Eye (tissue), 1 donor: ENCODE measurements at places on chromosomes 7 and 10.

GRCh38 chr7:106597751-106598546 lies 63.0 kb downstream of the CCDC71L start:
- no peak for DNase-seq

GRCh38 chr7:109939207-109939606 lies 1151.7 kb upstream of the LRRN3 start:
- DNase-seq: no peak

DNA sequence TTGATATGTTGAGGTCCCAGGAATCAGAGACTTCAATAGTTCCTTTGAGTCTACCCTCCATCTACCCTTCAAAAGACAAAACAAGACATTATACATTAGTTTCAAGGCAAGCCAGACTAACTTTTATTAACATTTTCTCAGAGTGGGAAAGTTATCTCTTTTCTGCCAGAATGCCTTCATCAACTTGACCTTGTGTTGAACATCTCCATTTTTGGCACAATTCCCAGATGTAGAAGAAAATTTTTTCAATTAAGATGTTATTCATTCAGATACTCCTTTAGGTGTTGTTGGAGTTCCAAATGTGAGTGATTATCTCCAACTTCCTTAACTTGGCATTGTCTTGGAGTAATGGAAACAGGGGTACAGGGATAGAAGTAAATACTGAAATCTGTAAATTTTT lies 59.1 kb downstream of the NRF1 start:
- DNase-seq: no peak

DNA sequence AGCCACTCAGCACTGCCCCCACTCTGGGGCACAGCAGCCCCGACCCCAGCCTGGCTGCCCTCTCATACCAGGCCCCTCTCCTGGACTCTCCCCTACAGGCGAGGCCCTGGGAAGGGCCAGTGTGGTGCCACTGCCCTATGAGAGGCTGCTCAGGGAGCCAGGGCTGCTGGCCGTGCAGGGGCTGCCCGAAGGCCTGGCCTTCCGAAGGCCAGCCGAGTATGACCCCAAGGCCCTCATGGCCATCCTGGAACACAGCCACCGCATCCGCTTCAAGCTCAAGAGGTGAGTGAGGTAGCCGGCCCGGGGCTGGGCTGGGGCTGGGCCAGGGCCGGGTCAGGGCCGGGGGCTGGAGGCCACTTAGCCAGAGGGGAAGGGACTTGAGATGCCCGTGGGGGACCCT lies 64.3 kb downstream of the GTF2IRD1 start:
- DNase-seq: no peak

- DNase-seq: no peak
Observed at GRCh38 chr7:13965077-13965476, 24.4 kb downstream of the ETV1 start.

DNA sequence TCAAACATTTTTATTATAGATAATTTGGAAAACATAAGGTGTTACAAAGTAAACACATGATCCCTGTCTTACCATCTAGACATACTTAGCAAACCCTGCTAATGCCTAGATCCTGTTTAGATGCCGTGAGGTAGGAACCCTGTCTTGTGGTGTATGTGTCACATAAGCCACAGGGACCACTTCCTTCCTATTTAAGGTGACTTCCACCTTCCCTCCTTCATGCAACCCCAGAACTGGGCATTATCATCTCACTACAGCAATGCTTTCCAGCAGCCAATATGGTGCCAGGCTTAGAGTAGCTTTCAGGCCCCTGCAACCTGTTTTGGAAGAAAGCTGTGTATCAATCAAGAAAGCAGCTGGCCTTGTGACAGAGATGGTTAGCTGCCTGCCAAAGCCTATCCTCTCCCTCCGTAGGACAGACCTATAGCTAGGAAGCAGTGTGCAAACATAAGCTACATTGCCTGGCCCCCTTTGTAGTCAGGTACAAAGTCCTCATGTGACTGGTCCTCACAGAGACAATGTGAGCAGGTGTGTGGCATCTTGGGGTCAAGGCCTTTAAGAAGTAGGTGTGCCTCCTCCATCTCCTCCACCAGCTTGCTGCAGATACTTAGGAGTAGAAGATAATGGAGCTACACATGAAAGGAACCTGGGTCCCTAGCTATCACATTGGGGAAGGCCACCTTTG lies 146.8 kb downstream of the SPAG6 start:
- no peak for DNase-seq

GRCh38 chr7:120617275-120617674 lies 240.7 kb downstream of the TSPAN12 start:
- DNase-seq: no peak

DNA sequence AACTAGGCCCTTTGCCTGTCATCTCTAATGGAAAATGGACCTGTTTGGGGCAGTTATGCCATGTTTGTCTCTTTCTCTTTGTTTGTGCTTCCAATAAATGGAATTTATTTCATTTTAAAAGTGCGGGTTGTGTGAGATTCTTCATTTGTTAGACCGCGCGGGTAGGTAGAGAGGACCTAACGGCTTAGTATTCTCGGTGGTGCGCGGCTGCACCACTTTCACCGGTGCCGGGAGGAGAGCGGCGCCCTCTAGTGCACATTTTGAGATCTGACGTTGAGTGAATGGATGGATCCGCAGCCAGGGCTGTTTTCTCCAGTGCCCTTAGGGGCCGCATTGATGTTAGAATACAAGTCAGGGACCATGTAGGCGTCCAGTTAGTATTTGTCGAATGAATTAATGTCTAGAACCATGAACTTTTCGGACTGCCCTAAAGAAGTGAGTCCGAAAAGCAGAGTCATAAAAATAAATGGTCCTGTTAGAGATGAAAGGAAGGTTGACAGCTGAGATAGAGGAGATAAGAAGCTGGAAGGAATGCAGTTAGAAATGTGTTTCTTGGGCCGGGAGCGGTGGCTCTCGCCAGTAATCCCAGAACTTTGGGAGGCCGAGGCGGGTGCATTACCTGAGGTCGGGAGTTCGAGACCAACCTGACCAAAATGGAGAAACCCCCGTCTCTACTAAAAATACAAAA lies 29.3 kb upstream of the GIMAP8 start:
- DNase-seq: peak; percentile 94

- peak; percentile 39 for DNase-seq
Observed at GRCh38 chr7:98568891-98569290, 48.2 kb upstream of the NPTX2 start.

GRCh38 chr7:102125127-102125596 lies 161.5 kb upstream of the SH2B2 start:
- no peak for DNase-seq

- no peak for DNase-seq
Observed at GRCh38 chr10:86900955-86901354, 56.5 kb downstream of the MMRN2 start.

- no peak for DNase-seq
Observed at GRCh38 chr7:88357781-88358525, 51.3 kb upstream of the STEAP4 start.

DNA sequence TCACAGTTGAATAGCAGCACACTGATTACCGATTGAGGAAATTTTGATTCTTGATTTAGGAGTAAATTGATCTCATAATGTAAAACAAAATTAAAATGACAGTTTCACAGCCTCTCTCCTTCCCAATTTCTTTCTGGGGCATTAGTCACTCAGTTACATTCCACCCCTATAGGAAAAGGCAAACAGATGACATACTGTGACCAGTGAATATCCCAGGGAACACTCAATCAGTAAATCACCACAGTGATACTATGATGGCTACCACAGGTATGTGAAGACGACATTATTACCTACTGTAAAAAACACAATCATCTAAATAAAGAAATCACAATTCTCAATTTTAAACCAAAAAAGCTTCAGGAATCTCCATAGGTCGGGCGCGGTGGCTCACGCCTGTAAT lies 15.5 kb downstream of the CTTNBP2 start:
- DNase-seq: no peak

DNA sequence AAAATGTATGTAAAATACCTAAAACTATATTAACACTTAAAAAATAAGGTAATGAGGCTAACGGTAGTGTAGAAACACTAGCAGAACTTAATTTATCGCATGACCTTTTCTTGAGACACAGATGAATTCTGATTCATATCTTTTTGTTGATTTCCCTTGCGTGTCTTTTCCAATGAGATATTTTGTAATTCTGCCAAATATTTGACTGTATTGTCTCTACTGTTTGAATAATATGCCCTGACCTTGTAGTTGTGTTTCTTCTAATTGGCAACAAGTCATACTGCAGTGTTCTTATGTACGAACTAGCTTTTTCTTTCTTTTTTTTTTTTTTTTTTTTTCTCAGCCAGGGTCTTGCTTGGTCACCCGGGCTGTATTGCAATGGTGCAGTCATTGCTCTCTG lies 9.2 kb upstream of the ABCB1 start:
- DNase-seq: no peak

DNA sequence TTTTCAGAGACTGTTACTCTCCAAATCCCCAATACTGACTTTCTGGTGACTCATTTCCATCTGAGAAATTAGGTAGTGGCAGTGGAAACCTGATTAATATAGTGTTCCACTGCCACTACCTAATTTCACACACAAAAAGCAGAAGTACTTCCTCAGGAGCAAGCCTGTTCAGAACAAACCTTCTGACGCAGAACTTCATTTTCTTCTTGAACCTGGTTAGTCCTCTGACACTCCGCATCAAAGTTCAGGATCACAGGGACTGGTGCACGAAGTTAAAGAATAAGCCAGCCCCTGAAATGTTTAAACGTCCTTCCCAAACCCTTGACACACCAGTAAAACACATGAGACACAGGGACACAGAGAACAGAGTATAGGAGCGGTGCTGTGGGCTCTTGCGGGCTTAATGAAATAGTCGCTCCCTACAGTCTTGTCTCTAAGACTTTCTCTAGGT lies 4.4 kb downstream of the WDR91 start:
- DNase-seq: no peak

DNA sequence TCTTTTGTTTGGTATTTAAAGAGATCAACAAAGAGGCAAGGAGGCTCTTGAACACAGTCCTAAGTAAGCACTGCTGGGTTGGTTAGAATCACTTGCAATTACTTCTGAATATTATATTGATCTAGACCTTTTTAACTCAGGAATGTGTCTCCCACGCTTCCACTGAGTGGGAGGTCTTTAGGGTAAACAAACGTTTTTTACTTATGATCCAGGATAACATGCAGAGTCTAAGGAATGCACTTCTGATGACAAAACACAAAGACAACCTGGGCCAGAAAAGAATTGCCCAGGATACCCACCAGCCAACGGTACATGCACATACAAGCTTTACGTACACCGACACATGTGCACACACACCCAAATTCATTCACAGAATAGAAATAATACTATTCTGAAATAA lies 626.9 kb downstream of the PARD3 start:
- no peak for DNase-seq

DNA sequence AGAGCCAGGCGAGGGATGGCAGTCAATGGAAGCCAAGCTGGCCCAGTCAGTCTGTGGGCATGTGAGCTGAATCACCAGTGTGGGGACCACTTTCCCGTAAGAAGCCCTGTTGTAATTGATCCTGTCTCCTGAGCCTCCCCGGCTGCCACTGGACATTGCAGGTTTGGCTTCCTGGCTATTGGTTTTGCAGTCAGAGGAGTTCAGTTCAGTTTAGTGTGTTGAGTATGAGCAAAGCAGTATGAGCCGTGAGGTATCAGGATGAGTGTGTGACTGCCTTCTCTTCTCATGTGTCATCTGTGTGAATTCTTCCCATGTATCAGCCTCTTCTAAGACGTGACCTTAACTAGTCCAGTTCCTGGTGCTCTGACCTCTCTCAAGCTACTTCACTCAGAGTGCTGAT lies 227.4 kb downstream of the PRKG1 start:
- DNase-seq: peak; percentile 25

DNA sequence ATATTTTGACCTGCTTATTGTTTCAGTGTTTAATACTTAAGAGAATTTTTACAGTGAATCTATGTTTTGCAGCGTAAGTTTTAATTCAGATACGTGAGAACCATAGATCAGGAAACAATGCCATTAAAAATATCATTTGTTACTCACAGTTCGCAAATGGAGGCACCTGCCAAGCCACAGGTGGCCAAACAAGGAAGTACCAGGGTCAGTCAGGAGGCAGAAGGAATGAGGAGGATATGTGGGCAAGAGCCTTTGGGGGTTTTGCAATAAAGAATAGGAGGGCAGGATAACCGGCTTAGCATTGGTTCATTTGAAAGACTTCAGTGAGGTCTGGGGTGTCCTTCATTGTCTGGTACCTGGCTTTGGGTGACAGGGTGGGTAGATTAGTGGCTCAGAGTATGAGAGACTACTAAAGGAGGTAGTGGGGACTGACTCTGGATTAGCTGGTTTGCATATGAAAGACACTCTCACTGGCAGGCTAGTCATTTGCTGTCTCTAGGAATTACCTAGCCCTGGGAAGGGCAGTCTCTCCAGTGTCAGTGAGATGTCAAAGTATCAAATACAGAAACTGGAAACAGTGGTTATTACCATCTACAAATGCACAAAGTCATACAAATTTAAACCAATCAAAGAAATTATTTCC lies 132.2 kb upstream of the CAV2 start:
- DNase-seq: no peak

- DNase-seq: peak; percentile 62
Observed at GRCh38 chr10:114823077-114823463, 1.5 kb downstream of the FHIP2A start.

DNA sequence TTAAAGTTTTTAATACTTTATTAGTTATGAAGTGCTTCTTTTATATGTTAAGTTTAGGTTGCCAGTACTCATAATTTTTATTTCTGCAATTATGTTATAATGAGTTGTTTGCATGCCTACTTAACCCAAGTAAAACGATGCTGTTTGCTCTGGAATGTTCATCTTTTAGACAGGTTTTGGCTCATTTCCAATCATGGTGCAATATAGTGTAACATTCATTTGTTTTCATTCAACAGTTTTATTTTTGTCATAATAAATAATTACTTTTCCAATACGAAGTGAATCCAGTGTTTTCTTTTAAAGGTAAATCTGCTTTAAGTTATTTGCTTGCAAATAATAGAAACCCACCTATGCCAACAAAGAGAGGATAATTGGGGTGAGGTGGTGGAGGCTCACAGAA lies 22.1 kb downstream of the ARL5B start:
- peak; percentile 30 for DNase-seq

- DNase-seq: peak; percentile 83
Observed at GRCh38 chr10:72009425-72010081, 45.4 kb downstream of the CHST3 start.

GRCh38 chr10:65675236-65675635 lies 1250.6 kb upstream of the LRRTM3 start:
- DNase-seq: no peak

GRCh38 chr10:57014758-57015157 lies 653.7 kb upstream of the ZWINT start:
- no peak for DNase-seq

DNA sequence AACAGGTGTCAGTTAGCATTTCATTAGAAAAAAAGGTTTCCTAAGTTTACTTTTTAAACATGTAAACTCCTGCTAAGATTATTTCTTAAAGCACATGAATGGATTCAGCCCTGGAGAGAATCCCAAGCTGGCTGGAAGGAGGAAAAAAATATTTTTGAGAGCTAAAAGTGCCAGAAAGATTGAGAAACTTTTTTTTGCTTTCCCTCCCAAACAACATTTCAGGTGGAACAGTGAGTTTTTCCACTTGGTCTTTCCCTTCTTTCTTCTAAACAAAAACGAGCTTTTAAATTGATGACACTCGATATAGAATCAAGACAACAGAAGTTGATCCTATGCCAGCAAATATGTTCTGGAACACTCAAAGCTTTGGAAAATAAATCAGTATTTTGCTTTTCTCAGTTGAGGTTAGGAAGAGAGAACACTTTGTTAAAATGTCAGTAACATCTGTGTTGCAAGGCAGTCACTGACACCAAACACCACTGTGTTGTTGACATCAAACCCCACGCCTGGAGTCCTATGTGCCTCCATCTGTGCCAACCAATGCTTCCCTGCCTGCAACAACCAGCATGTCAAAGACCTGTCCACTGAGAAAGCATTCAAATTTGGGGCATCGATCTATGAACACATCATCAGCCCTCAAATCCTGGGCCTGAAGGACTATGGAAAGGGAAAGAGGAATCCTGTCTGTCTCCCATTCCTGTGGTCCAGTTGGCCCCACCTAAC lies 22.9 kb upstream of the INSIG1 start:
- no peak for DNase-seq
